ENCODE measurements at places on chromosomes 1 and 21.

GRCh38 chr21:28439251-28439650 is 553.4 kb downstream of the LTN1 start:
- no peak for DNase-seq

GRCh38 chr1:194658090-194658439 is 1471.7 kb upstream of the B3GALT2 start:
- DNase-seq: no peak

GRCh38 chr1:55724551-55725325 is 509.6 kb upstream of the USP24 start:
- DNase-seq: no peak

- no peak for DNase-seq
Observed at GRCh38 chr21:35491920-35492678, 443.0 kb upstream of the RUNX1 start.

- DNase-seq: no peak
Observed at GRCh38 chr1:67791686-67792085, 41.6 kb downstream of the GNG12 start.

GRCh38 chr1:32806290-32806689 is 10.9 kb downstream of the YARS1 start:
- DNase-seq: no peak

GRCh38 chr21:42657676-42658319 is 4.4 kb downstream of the PDE9A start:
- DNase-seq: no peak

- DNase-seq: no peak
Observed at GRCh38 chr1:226444901-226445300, 37.0 kb upstream of the PARP1 start.

DNA sequence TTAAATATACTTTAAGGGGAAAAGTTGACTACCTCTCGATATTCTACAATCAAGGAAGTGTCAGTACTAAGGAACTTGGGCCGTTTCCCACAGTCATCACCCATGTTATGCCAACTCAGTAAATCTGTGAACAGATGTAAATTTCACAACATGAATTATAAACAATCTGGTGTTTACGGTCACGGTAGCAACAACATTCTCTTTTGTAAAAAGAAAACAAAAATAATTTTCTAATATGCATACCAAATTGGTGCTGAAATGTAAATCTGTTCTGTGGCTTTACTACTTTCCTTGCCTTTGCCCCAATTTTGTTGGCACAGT is 1.2 kb downstream of the SH3GLB1 start:
- DNase-seq: no peak

All from NT2/D1 (cell line).